Activated naive CD8-positive, alpha-beta T cell treated with anti-CD3 and anti-CD28 coated beads for 36 hours (primary cell): ENCODE measurements at places on chromosomes 13 and 19.

- no peak for DNase-seq
Measured at GRCh38 chr19:46985542-46986415, 33.9 kb upstream of the NPAS1 start.

DNA sequence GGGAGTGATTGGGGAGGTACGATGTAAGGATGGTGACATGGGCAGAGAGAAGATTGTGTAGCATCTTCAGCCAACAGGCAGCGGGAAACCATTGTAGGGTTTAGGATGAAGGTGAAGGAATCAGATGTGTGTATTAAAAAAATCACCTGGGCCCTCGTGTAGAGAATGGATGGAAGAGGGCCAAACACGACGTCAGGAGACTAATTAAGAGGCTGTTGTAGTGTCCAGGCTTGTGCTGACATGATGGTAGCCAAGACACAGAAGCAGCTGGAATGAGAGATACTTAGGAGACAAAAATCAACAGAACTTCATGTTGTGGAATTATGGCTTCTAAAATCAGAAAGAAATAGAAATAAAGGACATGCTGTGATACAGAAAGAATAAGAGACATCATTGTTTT lies 41.2 kb upstream of the ARGLU1 start:
- no peak for DNase-seq

DNA sequence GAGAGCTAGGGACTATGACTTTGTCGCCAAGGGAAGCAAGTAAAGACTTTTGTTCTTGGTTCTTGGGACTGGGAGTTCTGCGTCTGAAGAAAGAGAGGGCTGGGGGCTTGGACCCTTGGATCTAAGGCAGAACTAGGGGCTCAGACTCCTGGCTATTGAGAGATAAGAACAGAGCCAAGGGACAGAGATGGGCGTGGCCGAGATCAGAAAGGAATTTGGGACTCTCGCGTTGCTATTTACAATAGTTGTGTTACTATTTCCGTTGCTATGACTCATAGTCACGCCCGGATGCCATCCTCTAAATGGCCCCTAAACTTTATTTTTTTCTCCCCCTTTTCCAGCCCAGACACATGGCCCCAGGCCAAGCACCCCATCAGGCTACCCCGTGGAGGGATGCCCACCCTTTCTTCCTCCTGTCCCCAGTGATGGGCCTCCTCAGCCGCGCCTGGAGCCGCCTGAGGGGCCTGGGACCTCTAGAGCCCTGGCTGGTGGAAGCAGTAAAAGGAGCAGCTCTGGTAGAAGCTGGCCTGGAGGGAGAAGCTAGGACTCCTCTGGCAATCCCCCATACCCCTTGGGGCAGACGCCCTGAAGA lies 759 bp downstream of the PPP1R15A start:
- DNase-seq, result peak; percentile 75

DNA sequence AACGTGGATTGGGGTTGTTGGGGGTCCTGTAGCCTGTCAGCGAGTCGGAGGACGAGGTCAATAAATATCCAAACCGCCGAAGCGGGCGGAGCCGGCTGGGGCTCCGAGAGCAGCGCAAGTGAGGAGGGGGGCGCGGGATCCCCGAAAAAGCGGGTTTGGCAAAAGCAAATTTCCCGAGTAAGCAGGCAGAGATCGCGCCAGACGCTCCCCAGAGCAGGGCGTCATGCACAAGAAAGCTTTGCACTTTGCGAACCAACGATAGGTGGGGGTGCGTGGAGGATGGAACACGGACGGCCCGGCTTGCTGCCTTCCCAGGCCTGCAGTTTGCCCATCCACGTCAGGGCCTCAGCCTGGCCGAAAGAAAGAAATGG lies 754 bp upstream of the SIX5 start:
- DNase-seq, result no peak

- no peak for DNase-seq
Measured at GRCh38 chr19:33704271-33704670, 82.5 kb downstream of the CHST8 start.

GRCh38 chr13:43307921-43308433 lies 284.6 kb downstream of the DNAJC15 start:
- no peak for DNase-seq

DNA sequence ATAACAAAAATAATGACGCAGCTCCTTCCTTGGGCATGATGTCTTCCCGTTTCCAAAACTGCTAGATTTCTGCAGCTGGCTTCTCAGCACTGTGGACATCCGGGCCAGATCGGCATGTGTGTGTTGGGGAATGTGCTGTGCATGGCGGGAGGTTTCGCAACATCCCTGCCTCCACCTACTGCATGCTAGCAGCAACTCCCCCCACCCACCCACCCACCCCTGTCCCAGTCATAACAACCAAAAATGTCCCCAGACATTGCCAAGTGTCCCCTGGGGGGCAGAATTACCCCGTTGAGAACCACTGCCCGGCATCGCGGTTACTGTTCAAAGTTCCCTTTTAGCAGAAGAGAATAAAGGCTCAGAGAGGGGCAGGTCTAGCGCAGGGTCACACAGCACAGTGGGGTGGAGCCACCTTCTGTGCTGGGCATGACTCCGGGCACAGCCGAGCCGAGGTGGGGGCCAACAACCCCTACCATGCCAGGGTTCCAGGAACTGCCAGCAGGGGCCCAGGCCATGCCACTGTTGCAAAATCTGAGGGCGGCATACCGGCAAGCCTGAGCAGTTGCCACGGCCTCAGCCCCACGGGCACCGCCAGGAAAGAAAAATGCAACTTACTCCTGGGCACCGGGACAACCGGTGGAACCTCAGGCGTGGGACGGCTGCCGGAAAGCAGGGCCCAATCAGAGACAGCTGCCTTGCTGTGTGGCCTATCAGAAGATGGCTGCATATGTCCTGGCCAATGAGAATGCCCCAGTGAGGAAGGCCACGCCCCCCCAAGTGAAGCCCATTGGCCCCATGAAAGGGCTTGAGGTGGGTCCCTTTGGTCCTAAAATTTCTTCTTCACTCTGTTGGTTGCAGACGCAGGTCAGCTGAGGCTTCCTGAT lies 22.5 kb upstream of the NFIC start:
- peak; percentile 51 for DNase-seq

GRCh38 chr19:49097453-49098288 lies 12.4 kb downstream of the SNRNP70 start:
- peak; percentile 71 for DNase-seq

GRCh38 chr13:40375489-40376171 lies 290.8 kb downstream of the FOXO1 start:
- no peak for DNase-seq

- no peak for DNase-seq
Measured at GRCh38 chr19:6055013-6055795, 55.1 kb downstream of the RFX2 start.

DNA sequence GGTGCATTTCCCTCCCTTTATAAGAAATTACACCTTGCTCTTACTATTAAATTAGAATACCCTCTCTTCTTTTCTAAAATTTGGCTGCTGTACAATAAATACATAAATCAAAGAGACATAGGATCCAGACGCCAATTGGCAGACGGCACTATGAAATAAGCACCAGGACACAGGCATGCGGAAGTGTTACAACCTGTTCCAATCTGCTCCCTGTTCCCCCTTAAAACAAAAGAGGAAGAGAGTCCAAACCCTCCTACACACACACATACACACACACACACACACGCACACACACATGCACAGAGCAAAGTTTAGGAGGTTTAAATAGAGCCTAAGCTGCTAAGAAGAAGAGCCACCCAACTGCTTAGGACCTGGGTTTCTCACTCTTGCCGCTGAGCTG lies 75.6 kb upstream of the ZNF507 start:
- no peak for DNase-seq

GRCh38 chr13:30810261-30810701 lies 74.9 kb downstream of the ALOX5AP start:
- no peak for DNase-seq

GRCh38 chr13:30415430-30416030 lies 6.8 kb upstream of the UBE2L5 start:
- no peak for DNase-seq

- DNase-seq, result no peak
Measured at GRCh38 chr19:13979244-13979615, 26.9 kb downstream of the RFX1 start.

DNA sequence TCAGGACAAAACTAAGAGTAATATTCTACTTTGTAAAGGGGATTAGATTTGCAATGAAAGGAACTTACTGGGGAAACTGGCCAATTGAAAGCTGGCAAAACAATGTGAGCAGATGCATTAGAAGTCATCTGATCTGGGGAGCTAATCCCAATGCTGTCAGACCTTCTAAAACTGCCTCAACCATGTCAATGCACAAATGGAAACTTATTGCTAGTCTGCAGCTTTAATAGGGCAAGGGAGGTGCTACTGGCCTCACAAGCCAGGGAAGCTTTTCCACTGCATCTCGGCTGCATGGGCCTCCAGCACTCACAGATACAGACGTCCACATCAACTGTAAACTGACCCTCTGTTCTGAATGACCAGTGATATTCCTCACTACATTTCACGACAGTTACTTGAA lies 154.2 kb downstream of the LHFPL6 start:
- no peak for DNase-seq

DNA sequence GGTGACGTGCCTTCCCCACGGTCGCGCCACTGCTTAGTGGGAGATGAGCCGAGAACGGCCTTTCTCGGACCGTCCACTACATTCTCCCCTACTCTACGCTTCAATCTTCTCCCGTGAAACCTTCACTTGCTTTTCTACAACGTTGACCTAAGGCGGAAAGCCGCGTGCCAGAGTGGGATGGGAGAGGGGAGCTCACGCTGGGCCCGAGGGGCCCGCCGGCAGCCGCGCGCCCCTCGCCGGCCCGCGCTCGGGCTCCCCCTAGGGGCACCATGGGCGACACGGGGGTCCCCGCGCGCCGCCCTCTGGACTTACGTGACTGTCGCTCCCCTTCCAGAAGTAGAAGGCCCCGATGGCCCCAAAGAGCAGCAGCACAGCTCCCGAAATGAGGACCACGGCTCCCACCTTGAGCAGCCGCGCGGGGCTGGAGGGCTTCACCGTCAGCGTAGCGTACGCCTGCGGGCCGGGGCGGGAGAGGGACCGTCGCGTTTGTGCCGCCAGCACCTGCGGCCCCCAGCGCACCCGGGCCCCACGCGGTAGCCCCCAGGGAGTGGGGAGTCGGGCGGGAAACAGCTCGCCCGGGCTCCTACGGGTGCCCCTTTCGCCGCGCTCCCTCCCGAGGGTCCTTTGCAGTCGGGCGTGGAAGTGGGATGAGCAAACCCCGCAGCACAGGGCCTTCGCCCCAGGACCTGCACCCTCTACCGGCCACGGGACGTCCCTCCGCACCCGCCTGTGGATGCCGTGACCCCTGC lies 727 bp downstream of the CNMD start:
- DNase-seq, result peak; percentile 46

GRCh38 chr19:28509079-28509895 lies 703.7 kb downstream of the UQCRFS1 start:
- no peak for DNase-seq

- no peak for DNase-seq
Measured at GRCh38 chr19:38310986-38311385, 4.8 kb downstream of the YIF1B start.

DNA sequence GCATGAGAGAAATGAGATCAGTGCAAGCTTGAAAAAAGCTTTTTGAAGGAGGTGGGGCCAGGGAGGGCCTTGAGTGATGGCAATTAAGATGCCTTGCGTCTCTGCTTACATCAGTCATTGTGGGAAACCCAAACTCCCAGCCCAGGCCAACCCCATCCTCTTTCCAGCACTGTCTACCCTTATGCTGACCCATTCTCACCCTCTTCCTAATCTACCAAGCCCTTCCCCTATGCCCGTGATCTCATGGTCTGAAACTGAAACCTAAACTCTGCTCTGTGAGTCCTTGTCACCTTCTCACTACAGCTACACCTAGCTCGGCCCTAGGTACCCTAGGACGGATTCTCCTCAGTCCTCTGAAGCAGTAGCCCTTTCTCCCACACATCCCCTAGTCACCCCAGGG lies 36.0 kb upstream of the SERP2 start:
- DNase-seq, result no peak

- DNase-seq, result peak; percentile 12
Measured at GRCh38 chr19:11736696-11737095, 2.0 kb downstream of the ZNF823 start.

DNA sequence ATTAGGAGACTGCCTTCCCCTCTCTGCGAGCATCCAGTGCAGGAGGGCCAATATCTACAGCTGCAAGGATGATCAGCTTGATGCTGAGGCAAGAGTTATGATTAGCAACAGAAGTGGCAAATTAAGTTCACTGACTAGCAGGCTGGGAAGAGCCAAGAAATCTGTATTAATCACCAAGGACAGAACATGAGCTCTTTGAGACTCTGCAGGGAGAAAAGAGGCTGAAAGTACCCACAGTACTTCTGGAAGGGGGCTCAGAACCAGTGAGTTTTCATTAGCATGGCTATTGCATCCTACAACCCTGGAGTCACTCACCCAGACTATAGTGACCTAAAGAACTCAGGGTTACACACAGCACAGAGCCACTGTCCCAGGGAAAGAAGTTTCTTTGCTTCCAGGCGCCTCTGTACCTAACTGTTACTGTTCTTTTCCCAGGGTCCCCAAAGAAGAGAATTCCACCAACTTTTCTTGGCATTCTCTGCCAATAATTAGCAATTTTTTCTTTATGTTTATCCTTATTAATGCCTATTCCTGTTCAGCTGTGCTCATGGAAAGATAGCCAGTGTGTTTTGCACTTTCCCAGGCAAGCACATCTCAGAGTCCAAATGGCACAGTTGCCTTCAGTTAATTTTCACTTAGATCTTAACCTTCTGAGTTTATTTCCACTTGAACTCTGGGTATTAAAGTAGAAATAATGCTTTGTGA lies 25.8 kb upstream of the MEDAG start:
- DNase-seq, result no peak

DNA sequence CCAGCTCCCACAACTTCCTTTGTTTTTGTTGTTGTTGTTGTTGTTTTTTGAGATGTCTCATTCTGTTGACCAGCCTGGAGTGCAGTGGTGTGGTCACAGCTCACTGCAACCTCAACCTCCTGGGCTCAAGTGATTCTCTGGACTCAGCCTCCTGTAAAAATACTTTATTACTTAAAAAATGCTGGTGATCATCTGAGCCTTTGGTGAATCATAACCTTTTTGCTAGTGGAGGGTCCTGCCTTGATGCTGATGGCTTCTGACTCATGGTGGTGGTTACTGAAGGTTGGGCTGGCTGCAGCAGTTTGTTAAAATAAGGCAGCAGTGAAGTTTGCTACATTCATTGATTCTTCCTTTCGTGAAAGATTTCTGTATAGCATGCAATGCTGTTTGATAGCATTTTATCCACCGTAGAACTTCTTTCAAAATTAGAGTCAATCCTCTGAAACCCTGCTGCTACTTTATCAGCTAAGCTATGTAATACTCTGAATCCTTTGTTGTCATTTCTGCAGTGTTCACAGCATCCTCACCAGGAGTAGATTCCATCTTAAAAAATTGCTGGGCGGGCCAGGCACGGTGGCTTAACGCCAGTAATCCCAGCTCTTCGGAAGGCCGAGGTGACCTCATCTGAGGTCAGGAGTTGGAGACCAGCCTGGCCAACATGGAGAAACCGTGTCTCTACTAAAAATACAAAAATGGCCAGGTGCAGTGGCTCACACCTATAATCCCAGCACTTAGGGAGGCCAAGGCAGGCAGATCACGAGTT lies 18.0 kb downstream of the ARHGAP35 start:
- no peak for DNase-seq
